ENCODE measurements at places on chromosomes 4 and X.

- DNase-seq: no peak
These were observed 520 bp downstream of the ACOX3 start for GRCh38 chr4:8439914-8440491.

- no peak for DNase-seq
These were observed 179.1 kb upstream of the ANXA3 start for GRCh38 chr4:78372355-78372988.

GRCh38 chr4:20591571-20591970 is 108.7 kb upstream of the PACRGL start:
- DNase-seq: no peak

GRCh38 chrX:20066968-20067708 is 49.6 kb downstream of the MAP7D2 start:
- no peak for DNase-seq

GRCh38 chrX:97672608-97673007 is 788.9 kb downstream of the RPA4 start:
- DNase-seq: no peak

GRCh38 chr4:88653371-88653946 is 44.2 kb downstream of the NAP1L5 start:
- no peak for DNase-seq

DNA sequence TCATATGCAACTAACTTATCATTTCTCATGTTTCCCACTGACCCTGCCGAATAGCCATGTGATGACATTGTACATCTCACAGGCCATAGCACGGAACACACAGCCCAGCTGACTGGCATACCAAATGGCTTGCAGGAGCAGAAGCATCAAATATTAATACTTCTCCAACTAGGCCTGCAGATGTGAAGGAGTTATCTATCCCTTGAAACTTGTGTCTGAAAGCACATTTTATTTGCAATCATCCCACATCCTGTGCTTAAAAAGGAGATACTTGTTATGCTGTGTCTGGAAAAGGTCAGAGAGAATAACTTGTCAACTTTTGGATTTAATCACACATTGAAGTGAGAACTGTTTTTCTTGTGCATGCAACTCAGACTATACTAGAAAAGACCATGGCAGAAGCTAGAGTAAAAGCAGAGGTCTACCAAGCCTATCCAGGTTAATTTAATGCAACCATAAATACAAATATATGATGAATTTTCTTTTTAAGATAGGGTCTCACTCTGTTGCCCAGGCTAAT is 100.4 kb downstream of the IRF2 start:
- no peak for DNase-seq

DNA sequence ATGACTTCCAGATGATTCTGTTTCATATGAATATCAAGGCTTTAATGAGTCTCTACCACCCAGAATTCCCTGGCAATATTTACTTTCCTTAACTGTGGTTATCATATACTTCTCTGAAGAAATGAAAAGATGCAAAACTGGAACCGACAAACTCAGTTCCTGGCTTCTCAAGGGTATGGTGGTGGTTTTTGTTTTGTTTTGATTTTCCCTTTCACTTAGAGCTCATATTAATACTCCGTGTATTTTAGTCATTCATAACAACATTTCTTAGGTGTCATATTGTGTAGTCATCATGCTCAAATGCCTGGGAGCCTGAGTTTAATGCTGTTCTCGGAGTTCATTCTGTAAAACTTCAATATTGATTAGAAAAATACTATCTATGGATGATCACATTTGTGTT is 665 bp downstream of the TRPC5OS start:
- DNase-seq: no peak

DNA sequence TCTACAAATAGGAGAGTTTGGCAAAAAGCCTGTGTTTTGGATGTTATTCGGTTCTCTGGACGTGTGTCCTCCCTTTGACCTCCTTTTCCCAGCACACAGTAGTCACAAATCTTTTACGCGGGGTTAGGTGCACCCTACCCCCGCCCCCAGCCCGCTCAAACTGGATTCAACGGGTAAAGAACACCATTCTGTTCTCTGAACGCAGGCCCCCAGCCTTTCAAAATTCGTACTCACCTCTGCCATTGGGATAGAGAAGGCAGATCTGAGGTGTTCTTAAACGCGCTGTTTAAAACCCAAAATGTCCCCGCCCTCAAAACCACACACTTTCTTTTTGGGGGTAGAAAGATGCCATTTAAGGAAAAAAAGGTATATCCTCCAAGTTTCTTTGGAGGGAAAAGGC is 2.7 kb downstream of the LEF1 start:
- DNase-seq: no peak

DNA sequence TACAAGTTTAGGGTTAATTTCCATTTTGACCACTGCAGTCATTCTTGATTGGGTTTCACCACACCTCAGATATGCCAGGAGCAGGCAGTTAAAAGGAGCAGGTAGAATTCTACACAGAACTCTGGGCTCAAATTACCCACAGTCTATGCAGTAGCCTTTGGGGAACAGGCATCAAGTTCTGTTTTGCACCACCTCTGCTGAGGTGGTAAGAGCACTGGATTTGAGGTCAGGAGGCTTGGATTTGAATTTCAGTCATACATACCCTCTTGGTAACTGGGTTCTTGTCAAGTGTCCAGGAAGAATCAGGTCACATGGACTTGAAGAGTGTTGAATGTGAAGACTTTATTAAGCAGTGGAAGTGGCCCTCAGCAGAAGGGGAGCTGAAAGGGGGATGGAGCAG is 40.4 kb upstream of the PGK1 start:
- no peak for DNase-seq
